Activated T-cell treated with anti-CD3 and anti-CD28 coated beads, Interleukin-2, amount 50 U/mL, for 48 hours (primary cell): ENCODE measurements at places on chromosomes 1 and 21.
A peak's percentile ranks its signal among the peaks of the same experiment; 100 is the strongest.

- DNase-seq: no peak
Measured at GRCh38 chr1:167427848-167428247, 90.5 kb downstream of the CD247 start.

DNA sequence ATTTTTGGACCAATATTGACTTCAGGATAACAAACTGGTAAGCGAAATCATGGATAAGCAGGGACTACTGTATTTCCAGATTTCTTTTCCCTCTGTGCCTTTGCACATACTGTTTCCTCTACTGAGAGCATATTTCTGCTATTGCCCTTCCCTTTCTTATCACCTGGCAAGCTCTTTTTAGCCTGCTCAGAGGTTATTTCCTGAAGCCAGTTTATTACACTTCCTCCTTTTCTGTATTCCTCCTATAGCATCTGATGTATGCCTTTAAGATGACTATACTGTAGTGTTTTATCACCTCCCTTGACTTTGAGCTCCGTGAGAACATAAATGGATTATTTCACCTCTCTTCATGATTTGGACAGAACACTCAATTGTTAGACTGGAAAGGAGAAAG lies 49.0 kb downstream of the MAGI3 start:
- DNase-seq: no peak

DNA sequence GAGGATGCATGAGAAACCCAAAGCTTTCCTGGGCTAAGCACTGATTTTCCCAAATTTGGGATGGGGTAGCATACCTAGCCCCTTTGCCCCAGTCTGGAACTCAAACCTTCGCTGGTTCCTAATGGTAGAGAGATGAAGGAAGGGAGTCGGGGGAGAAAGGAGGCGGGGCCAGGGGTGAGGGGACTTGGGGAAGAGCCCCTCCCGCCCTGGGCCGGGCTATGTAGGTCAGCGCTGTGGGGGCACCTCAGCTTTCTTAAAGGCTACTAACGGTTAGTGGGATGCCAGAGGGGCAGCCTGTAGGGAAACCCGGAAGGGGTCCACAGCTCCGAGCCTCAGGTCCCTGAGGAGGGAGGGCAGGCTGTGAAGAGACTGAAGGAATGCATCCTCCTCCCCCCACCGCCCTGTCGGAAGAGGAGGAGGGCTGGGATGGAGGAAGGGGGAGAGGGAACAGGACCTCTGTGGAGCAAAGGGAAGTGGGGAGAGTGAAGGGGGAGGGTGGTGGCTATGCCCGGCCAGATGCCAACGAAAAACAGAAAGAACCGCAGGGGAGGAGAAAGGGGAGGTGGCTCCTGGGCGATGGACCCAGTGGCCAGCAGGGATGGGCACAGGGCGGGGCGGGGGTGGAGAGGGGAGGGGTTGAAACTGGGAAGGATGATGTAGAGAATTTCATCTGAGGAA lies 1.3 kb downstream of the CADM3 start:
- no peak for DNase-seq

GRCh38 chr1:97337250-97338030 lies 583.4 kb downstream of the DPYD start:
- no peak for DNase-seq

GRCh38 chr1:113647164-113647563 lies 112.1 kb downstream of the PHTF1 start:
- DNase-seq: no peak

DNA sequence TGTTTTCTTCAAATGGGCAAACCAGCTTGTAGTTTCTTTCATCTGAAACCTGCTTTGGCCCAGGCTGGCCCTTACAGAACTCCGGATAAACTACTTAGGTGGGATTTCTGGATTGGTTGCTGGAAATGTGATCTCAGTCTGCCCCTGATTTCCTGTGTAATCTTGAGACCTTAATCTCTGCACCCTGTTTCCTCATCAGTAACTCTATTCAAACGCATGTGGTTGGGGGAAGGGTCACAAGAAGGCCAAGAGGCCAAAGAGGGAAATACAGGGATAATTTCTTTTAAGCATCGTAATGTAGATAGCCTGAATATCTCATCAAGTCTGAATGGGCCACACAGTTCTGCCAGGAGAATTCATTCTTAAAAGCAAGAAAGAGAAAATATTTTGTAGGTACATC lies 483.6 kb downstream of the LTN1 start:
- no peak for DNase-seq

DNA sequence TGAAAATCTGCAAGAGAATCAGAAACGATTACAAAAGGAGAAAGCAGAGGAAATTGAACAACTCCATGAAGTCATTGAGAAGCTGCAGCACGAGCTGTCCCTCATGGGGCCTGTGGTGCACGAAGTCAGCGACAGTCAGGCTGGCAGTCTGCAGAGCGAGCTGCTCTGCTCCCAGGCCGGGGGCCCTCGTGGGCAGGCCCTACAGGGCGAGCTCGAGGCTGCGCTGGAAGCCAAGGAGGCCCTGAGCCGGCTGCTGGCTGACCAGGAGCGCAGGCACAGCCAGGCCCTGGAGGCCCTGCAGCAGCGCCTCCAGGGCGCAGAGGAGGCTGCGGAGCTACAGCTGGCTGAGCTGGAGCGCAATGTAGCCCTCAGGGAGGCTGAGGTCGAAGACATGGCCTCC lies 47.5 kb upstream of the DIP2A start:
- DNase-seq: no peak

GRCh38 chr1:26055041-26055440 lies 9.1 kb upstream of the SLC30A2 start:
- no peak for DNase-seq

DNA sequence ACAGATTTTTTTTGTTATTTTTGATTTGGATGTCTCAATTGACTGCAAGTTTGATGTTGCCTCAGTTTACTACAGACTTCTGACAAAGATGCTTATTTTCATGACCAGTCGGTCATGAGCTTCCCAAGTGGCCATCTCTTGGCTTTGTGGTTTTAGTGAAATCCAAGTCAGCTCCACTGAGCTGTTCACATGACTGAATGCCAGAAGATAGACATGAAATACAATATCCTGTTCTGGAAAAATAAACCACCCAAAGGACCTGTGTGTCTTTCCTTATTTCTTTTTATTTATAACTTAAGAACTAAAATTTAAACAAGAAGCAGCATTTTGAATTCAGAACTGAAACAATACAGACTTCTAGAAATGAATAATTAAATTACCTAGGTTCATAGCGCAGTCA lies 89.3 kb downstream of the HMCN1 start:
- DNase-seq: no peak

DNA sequence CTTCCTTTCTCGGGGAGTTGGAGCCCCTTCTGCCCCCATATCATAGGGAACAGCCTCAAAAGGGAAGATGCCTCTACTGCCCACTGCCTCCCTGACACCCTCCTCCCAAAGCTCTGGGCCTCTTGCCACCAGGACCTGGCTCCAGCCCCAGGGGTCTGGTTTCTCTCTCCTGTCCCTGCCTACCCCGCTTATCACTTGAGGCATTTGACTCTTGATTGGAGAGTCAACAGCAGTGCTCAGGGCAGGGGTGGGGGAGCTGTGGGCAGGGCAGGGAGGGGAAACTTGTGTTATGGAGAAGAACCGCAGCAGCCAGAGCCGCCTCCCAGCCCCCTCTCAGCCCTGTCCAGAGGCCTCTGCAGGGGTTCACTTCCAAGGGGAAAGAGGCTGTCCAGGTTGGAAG lies 573 bp downstream of the TRIM63 start:
- no peak for DNase-seq

DNA sequence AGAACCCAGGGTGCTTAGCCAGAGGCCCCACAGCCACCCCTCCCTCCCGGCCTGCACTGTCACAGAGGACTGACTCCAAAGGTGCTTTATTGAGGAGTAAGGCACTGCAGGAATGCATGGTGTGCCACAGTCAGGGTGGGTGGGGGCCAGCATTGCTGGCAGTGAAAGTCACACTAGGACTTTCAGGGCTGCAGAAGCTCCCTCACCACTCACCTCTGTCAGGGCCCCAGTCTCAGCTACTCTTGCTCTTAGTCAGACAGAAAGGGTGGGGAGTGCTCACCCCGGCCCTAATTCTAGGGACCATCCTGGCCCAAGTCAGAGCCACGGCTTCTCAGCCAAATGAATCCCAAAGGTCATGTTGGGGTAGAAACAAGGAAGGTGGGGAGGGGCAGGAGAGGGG lies 19.4 kb downstream of the KNCN start:
- DNase-seq: peak; percentile 41

DNA sequence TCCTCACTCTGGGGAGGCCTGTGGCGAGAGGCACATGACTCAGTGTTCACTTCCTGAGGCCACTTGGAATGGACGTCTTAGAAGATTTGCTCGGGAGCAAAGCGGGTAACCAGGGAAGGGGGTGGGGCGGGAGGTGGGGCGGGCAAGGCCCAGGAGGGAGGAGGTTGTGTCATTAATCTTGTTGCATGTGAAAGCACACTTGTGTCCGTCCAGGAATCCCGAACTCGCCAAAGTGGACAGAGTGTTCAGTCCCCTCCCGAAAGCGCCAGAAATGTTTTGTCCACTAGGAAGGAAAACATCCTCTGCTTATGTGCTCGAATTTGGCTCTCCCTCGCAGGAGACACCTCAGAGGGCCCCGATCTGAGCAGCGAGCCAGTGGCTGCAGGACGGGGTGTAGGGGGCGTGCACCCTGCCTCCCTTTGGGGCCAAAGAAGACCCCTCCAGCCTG lies 84.2 kb downstream of the SPSB1 start:
- DNase-seq: no peak

GRCh38 chr1:240282061-240282830 lies 190.6 kb downstream of the FMN2 start:
- DNase-seq: no peak

- no peak for DNase-seq
Measured at GRCh38 chr1:64116537-64116936, 86.9 kb upstream of the UBE2U start.

- no peak for DNase-seq
Measured at GRCh38 chr21:16211339-16212303, 481.8 kb downstream of the USP25 start.

GRCh38 chr1:58932859-58933598 lies 149.2 kb upstream of the JUN start:
- DNase-seq: no peak

GRCh38 chr1:78052685-78053405 lies 7.1 kb downstream of the GIPC2 start:
- DNase-seq: no peak

GRCh38 chr21:38925923-38926322 lies 120.2 kb downstream of the ETS2 start:
- DNase-seq: no peak

DNA sequence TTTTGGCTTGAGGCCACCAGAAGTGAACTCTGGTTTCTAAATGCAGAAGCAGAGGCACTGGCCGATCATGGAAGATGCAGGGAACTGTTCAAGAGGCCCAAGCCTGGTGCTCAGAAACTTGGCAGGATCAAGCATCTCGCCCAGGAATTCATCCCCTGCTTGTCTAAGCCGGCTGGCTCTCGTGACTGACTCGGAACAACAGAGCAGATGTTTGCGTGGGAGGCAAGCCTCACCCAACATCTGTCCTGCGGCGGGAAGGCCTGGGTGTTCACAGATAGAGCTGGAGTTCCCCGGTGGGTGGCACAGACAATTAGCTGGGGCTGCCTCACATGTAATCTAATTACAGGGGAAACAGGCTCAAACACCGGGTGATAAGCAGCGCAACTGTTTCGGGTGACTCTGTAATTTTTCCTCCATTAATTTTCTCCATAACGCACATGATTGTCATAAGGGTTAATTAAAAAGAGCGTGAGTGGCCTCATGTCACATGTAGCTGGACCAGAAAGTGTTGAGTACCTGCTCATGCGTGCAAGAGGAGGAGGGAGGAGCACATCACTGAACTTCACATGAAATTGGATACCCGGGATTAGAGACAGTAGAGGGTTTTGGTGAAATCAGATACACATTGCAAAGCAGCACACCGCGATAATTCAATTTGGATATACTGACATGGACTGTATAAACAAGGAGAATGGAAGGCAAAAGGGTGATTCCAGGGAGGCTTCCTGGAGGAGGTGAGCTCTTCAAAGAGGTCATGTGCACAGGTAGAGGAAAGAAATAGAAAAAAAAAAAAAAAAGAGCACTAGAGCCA lies 180.0 kb downstream of the ETS2 start:
- DNase-seq: peak; percentile 77

GRCh38 chr1:205514211-205515142 lies 10.0 kb downstream of the CDK18 start:
- no peak for DNase-seq

- no peak for DNase-seq
Measured at GRCh38 chr1:94578856-94579255, 37.3 kb upstream of the F3 start.

DNA sequence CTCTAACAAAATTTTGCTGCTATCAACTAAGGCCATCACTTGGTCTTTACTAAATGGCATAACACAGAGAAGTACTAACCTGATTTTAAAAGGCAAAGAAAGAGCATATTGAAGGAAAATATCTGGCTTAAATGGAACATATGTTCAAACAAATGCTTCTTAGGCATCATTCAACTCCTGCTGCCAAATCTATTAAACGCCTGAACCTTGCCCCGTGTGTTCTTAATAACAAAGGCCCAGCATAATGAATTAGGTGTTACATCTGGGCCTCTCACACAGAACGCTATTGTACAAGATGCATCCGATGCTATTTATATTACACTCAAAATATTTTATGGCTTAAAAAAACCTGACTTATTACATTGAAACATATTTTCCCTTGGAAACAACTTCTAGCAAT lies 48.4 kb downstream of the B3GALNT2 start:
- no peak for DNase-seq

DNA sequence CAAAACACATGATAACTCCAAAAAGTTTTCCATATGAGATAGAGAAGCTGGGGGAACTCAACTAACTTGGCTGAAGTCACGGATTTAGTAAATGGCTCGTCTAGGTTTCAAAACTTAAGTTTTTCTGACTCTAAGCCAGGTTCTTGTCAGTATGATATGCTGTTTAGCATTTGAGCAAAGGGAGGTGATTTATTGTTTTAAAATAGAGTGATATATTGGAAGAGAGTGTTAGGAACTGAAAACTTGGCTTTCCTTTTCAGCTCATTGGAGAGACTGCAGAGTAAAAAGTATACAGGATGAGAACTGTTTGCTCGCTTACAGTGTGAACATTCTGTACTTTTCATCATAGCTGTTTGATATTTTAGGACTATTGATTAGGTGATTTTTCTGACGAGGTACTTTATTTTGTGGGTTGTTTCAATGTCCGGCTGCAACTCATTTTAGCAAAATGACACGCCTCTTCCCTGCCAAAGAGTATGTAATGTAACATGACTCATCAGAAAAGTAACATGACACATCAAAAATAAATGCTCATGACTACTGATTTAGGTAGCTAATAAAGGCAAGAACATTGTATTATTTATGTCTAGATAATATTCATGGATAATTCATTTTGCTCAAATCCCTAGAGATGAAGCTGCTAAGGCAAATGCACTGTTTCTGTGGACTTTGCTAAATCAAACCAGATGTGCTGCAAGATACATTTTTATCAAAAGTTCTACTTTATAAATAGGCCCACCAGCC lies 355.1 kb downstream of the GPATCH2 start:
- no peak for DNase-seq

GRCh38 chr1:16048573-16049189 lies 5.1 kb downstream of the CLCNKB start:
- peak; percentile 63 for DNase-seq

- no peak for DNase-seq
Measured at GRCh38 chr1:50955116-50955515, 5.0 kb downstream of the FAF1 start.
